ENCODE measurements at places on chromosomes 13 and 19. TPM values are rescaled to one million over a fixed set of nuclear protein-coding genes. Genes with fewer than 3 reads are reported as not detected.

The S1PR2 gene
- total RNA-seq = 19.7 TPM

The ZIM2 gene
- not detected for total RNA-seq

The MBD3L1 gene
- total RNA-seq = not detected

The OR2Z1 gene
- not detected for total RNA-seq

The GDF15 gene
- 36.0 TPM for total RNA-seq

The KIR2DL3 gene
- total RNA-seq = not detected

The TMEM255B gene
- 8.2 TPM for total RNA-seq

The ZNF665 gene
- 0.12 TPM for total RNA-seq

The CYTH2 gene
- total RNA-seq = 47.0 TPM

GRCh38 chr13:99665711-99666110, 164.4 kb downstream of the TM9SF2 start:
- no peak for DNase-seq
- H3K4me1 ChIP-seq = no peaks in the 10 kb centered on the region
- H3K4me3 ChIP-seq = no peak overlapping the region
- peaks cover 18% of the 10 kb centered on the region for H3K27me3 ChIP-seq

- H3K27ac ChIP-seq = no peak overlapping the region
- no peak for DNase-seq
- no peaks in the 10 kb centered on the region for H3K4me1 ChIP-seq
- no peaks in the 10 kb centered on the region for H3K27me3 ChIP-seq
- H3K4me3 ChIP-seq = no peak overlapping the region
- peaks cover 34% of the 10 kb centered on the region for H3K36me3 ChIP-seq
Observed at GRCh38 chr13:112846411-112847115, 122.5 kb upstream of the MCF2L start.

- H3K36me3 ChIP-seq = peaks cover 15% of the 10 kb centered on the region
- no peak overlapping the region for H3K27ac ChIP-seq
- H3K27me3 ChIP-seq = no peaks in the 10 kb centered on the region
- H3K4me3 ChIP-seq = no peak overlapping the region
- peaks cover 25% of the 10 kb centered on the region for H3K4me1 ChIP-seq
- DNase-seq = no peak
Observed at GRCh38 chr19:4046946-4047683, 19.6 kb downstream of the ZBTB7A start.

DNA sequence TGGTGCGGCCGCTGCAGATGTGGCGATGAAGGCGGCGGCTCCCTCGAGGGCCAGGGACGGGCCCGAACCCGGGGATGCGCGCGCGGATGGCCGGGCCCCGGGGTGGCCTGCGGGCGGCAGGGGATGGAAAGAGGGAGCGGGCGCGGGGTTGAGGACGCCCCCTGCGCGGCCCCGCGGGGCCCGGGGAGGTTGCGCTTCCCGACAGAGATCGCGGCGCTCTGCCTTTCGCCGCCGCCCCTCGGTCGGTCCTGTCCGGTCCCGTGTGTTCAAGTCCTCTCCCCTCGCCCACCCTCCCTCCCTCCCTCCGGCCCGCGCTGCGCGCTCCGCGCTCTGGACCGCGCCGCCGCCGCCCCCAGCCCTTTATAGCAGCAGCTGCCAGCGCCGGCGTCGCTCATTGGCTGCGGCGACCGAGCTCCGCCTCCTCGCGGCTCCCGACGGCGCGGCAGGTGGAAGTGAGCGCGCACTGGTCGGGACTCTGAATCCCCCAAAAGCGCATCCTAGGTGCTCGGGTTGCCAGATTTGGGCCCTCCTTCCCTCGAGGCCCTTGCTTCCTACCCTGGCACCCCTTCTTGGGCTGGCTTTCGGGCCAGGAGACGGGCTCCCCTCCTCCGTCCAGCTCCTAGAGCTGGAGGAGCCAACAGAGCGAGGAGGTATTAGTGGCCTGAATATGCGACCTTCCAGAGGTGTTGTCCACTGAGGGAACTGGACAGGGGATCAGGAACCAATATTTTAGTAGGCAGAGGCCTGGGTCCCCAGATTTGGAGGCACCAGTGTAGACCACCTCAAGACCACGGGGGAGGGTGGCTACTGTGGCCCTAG, at the start of gene ELAVL3:
ELAVL3 (minus strand) TSS at position 332 of the 819 bp plus-strand sequence. CDS start 438 bp downstream, outside the sequence.
- no peak within 1 kb of the TSS for H3K4me3 ChIP-seq
- H3K27me3 ChIP-seq = peaks cover 12% of the 10 kb centered on the region
- no peaks in the 10 kb centered on the region for H3K36me3 ChIP-seq

DNA sequence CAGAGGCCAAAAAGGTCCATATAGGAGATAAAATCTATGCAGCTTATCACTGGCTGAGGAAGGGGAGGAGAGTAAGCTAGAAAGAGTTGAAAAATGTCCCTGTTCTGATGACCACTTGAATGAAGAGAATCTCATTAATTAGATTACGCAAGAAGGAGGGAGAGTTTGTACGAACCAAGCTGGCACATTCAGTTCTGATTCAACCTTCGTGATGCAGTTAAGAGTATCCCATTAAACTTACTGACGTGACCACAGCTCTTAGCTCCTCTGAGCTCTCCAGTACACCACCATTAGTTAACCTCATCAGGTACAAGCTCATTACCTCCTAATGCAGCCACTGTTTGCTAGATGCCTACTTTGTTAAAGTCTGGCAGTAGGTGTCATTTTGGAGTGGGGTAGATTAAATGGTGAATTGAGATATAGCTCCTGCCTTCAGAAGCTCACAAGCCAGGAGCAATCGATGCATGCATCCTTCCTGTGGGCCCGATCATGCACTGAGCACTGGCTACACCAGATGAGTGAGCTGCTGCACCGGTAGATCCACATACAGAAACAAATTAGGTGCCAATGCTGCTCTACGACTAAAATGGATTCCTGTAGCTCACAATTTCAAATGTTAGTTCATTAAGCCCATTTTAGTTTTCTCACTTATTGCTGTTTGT, 458.3 kb downstream of the COG6 start:
- no peak overlapping the region for H3K4me3 ChIP-seq
- H3K36me3 ChIP-seq = no peaks in the 10 kb centered on the region
- no peak for DNase-seq
- no peaks in the 10 kb centered on the region for H3K4me1 ChIP-seq
- H3K27me3 ChIP-seq = no peaks in the 10 kb centered on the region

DNA sequence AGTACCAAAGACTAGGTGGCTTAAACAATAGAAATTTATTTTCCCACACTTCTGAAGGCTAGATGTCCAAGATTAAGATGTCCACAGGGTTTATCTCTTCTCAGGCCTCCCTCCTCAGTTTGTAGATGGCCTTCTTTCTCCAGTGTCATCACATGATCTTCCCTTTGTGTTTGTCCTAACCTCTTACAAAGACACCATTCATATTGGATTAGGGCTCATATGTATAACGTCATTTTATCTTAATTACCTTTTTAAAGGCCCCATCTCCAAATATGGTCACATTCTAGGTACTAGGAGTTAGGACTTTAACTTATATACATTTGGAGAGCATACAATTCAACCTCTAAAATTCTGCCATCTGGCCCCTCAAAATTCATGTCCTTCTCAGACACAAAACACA, 34.3 kb downstream of the N4BP2L2 start:
- peaks cover 16% of the 10 kb centered on the region for H3K36me3 ChIP-seq
- H3K4me3 ChIP-seq = no peak overlapping the region
- no peaks in the 10 kb centered on the region for H3K27me3 ChIP-seq
- DNase-seq = no peak
- no peaks in the 10 kb centered on the region for H3K4me1 ChIP-seq

DNA sequence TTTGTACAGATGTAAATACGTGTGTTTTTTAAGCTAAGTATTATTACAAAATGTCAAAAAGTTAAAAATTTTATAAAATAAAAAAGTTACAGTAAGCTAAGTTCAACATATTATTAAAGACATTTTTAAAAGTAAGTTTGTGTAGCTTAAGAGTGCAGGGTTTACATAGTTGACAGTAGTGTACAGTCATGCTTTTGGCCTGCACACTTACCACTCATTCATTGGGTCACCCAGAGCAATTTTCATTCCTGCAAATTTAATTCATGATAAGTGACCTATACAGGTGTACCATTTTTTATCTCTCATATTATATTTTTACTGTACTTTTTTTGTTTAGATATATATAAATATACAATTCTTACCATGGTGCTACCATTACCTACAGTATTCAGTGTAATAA, 769.9 kb upstream of the SLITRK6 start:
- H3K4me3 ChIP-seq = no peak overlapping the region
- H3K36me3 ChIP-seq = no peaks in the 10 kb centered on the region
- H3K27ac ChIP-seq = no peak overlapping the region
- H3K27me3 ChIP-seq = no peaks in the 10 kb centered on the region
- no peaks in the 10 kb centered on the region for H3K4me1 ChIP-seq
- no peak for DNase-seq

- no peaks in the 10 kb centered on the region for H3K27me3 ChIP-seq
- DNase-seq = no peak
- H3K4me1 ChIP-seq = peaks cover 6% of the 10 kb centered on the region
- H3K4me3 ChIP-seq = no peak overlapping the region
- H3K27ac ChIP-seq = no peak overlapping the region
Observed at GRCh38 chr19:48858984-48859710, 9.3 kb downstream of the PLEKHA4 start.

GRCh38 chr13:104737713-104738112, 1671.5 kb upstream of the SLC10A2 start:
- no peaks in the 10 kb centered on the region for H3K27me3 ChIP-seq
- no peak overlapping the region for H3K27ac ChIP-seq
- no peaks in the 10 kb centered on the region for H3K4me1 ChIP-seq
- DNase-seq = no peak
- H3K36me3 ChIP-seq = no peaks in the 10 kb centered on the region
- peak overlapping the region; percentile 3 for H3K4me3 ChIP-seq

GRCh38 chr13:19587635-19588300, 26.4 kb upstream of the TPTE2 start:
- no peaks in the 10 kb centered on the region for H3K36me3 ChIP-seq
- peak overlapping the region; percentile 77 for H3K27ac ChIP-seq
- peaks cover 34% of the 10 kb centered on the region for H3K4me1 ChIP-seq
- H3K27me3 ChIP-seq = no peaks in the 10 kb centered on the region

DNA sequence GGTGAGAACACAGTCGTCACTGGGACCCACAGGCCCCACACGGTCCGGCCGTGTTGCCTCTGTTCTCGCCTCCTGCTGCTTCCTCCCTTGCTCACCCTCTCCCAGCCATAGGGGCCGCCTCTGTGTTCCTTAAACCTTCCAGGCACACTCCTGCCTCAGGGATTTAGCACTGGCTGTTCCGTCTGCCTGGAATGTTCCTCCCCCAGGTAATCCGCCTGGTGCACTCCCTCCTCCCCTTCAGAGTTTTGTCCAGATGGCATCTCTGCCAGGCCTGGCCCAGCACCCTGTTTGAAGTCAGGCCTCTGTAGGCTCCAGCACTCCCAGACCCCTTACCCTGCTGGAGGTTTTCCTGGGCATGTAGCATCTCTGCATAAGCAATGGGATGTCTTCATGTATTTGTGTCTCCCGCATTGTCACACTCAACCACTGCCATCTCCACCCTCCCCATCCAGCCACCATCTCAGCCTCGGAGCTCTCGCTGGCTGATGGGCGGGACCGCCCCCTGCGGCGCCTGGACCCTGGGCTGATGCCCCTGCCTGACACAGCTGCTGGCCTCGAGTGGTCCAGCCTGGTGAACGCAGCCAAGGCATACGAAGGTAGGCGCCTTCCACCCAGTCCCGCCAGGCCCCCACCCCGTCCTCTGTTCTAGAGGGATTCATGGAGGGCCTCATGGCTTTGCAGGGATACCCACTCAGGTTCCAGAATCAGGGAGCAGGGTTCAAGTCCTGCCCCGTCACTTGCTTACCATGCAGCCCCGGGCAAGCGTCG, 25.9 kb downstream of the DPF1 start:
- no peak overlapping the region for H3K4me3 ChIP-seq
- no peak overlapping the region for H3K27ac ChIP-seq
- H3K4me1 ChIP-seq = no peaks in the 10 kb centered on the region
- H3K27me3 ChIP-seq = peaks cover 3% of the 10 kb centered on the region

DNA sequence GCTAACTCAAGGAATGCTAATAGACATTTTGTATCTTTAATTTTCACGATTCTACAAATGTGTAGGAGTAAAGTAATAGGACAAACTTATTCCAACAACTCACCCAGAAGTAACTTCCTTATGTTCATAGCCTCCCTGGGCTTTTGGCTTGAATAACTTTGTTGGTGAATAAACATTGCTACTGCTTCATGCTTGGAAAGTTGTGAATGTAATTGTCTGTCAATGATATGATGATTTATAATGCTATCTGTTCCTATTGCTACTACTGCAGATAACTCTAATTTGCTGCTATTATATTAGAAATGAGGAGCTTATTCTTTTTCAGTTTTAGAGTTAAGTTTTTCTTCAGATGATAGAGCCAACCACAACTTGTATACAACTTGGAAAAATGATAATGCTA, 307.7 kb downstream of the PCDH9 start:
- no peak overlapping the region for H3K4me3 ChIP-seq
- no peaks in the 10 kb centered on the region for H3K36me3 ChIP-seq
- DNase-seq = no peak
- H3K27ac ChIP-seq = no peak overlapping the region
